CD14-positive monocyte (primary cell): ENCODE measurements at places on chromosomes 12 and 14.

DNA sequence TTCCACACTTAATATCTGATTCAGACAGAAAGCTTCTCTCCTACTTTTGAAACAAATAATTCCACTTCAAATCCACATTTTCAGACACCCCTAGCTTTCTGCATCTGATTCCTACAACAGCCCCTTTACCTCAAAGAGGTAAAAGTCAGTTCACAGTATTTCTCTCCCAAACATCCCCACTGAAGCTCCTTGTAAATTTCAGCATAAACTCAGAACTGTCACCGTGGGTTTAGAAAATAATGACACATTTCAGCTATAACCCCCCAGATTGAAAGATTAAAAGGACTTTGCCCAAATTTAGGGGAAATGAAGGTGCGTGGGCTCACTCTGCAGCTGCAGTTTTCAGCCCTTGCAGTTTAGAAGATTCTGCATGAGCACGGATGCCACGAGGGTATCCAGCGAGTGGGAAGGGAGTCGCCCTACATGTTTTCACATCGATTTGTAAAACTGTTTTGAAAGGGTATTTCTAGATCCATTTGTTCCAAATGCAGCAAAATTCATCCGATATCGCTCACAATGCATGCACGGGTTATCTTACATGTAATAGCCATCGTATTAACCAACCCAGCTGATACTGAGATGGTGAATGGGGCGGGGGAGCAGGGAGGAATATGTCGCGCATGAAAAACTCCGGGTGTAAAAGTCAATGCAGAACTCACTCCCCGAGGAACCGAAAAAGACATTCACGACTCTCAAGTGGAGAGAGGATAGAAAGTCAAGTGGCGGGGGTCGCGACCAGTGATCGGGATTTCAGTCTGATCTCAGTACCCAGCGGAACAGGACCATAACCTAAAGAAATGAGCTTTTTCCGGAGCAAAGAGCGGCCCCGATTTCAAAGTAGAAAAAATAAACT, 5.0 kb upstream of the CCND2 start:
- no peak for DNase-seq

- DNase-seq: no peak
Observed at GRCh38 chr14:51395361-51395849, 155.4 kb downstream of the TMX1 start.

GRCh38 chr14:68355415-68355814, 437.5 kb downstream of the ZFP36L1 start:
- DNase-seq: no peak

DNA sequence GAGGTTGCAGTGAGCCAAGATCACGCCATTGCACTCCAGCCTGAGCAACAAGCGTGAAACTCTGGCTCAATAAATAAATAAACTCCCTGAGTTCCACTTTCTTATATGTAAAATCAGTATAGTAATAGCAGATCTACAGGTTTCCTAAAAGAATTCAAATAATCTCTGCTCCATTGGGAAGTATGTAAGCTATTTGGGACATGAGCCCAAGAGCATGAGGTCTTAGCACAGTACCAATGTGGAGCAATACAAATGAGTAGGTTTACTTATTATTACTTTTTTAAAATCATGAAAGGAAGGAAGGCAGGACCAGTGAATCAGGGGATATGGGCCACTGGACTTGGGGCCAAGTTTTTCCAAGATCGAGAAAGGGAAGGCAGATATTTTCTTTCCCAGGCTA, 216.9 kb upstream of the DIO2 start:
- no peak for DNase-seq

DNA sequence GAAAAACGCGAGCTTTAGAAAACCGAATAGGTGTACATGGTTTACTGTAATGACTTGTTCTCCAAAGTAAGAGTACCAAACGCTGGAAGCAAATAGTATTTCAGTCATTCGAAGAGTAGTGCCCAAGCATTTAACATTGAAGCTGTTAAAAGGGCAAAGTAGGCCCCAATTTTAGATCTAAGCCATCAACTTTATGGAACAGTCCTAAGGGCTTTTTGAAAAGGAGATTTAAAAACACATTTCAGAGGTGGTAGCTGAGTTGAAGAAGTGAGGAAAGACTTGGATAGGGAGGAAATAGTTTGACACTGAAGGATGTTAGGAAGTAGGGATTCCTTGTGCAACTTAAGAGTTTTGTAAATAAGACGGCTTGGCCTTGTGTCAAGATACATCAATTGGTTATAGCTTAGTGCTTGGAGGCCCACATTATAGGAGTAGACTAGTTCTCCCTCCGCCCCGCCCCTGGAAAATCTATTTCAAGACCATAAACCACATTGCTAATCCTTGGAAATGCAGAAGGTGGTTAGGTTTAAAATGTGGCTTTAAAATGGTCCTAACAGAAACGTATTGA, 783 bp upstream of the TUBA1B start:
- no peak for DNase-seq

DNA sequence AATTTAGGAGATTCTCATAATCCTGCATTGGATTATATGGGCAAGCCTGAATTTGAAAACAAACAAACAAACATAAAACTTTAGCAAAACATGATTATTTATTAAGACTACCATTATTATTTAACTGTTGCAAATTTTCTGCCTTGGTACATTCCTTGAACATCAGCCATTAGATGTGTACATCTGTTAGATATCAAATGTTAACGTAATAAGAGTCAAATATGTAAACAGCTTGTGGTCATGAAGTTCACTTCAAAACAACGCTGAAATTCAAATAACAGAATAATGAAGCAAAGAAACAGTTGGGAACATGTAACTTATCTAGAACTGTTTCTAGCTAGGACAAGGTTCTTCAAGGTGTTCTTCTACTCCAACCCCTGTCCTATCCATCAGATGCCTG, 14.3 kb upstream of the TMX1 start:
- no peak for DNase-seq

GRCh38 chr14:68682166-68683103, 110.4 kb downstream of the ZFP36L1 start:
- DNase-seq: peak; percentile 94
